ENCODE measurements at places on chromosomes 2 and 18. TPM values are rescaled to one million over a fixed set of nuclear protein-coding genes. Genes with fewer than 3 reads are reported as not detected.

Gene UBE2F
- 67.3 TPM for total RNA-seq

Gene DTYMK
- 7.6 TPM for total RNA-seq

GRCh38 chr2:158533009-158533408 lies 76.3 kb downstream of the PKP4 start:
- DNase-seq: no peak

DNA sequence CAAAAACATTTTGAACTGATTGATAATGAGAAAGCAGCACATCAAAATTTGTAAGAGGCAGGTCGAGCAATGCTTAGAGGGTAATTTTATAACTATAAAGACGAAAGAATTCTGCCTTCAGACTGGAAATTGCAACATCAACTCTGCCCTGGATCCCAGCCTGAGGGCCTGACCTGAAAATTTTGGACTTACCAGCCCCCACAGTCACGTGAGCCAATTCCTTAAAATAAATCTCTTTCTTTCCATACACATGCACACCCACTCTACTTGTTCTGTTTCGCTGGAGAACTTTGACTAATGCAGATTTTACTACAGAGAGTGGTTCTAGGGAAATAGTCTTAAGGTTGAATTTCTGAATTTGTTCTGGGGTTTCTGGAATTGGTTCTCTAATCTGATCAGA lies 14.6 kb upstream of the ACOXL start:
- DNase-seq: no peak

- no peak for DNase-seq
Measured at GRCh38 chr2:72727356-72727755, 98.5 kb downstream of the EXOC6B start.

DNA sequence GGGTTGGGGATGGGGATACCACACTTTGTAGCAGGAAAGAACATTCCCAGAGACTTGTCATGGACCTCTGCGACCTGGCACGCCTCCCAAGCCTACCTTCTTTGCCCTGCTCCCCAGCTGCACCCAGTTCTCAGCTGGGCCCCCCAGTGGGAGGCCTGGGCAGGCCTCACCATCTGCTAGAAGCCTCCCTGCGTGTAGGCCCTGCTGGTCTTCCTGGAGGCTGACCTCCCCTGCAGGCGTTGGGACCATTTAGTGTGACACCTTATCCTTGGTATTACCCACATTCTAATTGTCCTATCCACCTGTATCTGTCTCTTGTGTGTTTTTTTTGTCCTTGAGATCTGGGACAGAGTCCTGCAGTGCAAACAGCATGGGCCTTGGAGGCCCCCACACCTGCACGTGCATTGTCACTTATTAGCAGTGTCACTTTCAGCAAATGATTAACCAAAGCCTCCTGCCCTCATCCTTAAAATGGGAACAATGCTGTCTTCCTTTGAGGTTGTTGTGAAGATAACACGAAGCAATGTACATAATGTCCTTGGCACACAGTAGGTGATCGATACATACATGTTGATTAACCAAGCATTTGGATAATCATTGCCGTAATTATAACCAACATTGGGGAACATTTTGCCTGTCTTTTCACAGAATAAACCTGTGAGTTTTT lies 77.2 kb downstream of the LIPG start:
- DNase-seq: no peak

Data from gastrocnemius medialis (tissue), 4 donors.